LHCN-M2 (cell line): ENCODE measurements at places on chromosomes 7 and 10. TPM values are rescaled to one million over a fixed set of nuclear protein-coding genes. Genes with fewer than 3 reads are reported as not detected.

DNA sequence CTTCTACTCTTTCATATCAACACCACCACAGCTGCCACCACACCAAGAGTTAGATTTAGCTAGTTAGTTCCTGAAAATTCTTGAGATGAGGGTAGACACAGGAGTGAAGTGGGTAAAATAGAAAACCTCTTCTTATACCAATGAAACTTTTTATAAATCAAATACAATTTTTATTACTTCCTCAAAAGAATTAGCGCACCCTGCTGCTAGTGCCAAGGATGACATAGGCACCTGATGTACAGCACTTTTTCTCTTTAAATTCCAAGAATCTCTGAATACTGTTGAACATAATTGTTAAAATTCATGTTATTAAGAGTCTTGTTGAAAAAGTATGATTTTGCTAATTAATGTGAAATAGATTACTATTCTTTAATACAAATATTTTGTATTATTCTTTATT is 11.4 kb downstream of the ZWINT start:
- DNase-seq, result no peak

DNA sequence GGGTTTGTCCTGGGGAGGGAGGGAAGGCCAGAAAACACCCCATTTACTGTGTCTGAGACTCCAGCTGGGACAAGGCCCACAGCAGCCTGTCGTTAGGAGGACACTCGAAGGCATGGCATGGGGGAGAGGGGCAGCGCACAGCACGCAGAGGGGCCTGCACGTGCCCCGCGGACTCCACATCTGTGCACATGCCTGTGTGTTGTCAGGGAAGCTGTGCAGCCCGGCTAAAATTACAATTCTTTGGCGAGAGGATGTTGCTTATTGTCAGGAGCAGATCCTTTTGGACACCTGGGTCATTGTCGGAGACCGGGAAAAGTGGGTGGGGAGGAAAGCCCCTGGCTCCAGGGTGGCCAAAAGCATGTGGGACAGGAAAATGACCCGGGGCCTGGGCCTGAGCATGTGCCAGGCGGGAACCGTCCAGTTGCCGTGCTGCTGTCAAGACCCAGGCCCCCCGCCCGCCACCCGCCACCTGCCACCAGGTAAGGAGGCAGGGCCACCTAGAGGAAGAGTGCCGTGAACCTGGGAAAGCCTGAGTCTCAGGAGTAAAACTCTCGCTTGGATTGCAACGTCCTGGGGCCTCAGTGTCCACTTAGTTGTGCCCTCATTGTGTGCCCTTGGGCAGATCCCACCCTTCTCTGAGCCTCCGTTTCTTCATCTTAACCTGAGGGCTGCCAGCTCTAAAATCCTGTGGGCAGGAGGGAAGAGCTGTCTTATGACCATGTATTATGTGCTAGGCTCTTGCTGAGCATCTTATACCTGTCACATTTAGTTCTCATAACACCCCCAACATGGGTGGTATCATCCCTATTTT is 7.2 kb downstream of the VSIR start:
- DNase-seq, result no peak

DNA sequence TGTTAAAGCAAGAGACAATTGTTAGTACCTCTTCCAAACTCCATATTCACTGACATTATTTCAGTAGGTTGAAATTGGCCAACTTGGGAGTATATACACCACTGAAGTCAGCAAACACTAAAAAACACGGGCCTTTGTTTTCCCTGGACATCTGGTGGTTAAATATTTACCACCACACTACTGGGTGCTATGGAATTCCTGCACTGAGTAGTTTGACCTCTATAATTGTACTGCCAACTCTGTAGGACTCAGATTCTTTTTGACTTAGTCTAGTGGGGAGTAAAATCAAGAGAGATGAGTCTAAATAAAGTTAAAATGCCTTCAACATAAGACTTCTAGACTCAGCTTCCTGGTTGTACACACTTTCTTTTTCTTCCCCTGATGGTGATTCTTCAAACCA is 41.3 kb upstream of the TES start:
- DNase-seq, result peak; percentile 56

- DNase-seq, result peak; percentile 79
Measured at GRCh38 chr7:80622541-80622940, 15.9 kb upstream of the CD36 start.

DNA sequence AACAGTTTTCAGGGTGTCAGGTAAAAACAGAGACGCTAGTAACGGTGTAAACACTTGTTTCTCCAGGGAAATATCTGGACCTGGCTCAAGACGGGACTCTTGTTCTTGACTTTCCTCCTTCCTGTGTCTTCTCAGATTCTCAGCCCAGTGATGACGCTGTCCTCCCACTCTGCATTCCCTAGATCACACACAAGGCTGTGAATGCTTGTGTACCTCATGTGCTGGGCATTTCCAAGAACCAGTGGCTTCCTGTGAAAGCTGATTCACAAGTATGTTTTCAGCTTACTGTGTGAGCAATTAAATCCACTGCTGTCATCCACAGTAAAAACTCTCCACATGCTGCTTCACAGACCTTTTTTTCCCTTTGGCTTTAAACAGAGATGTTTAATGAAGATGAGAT is 193.8 kb upstream of the DPP6 start:
- no peak for DNase-seq

Gene ASAH2
- total RNA-seq, result 0.51 and 0.80 TPM in 2 replicates
